Activated CD8-positive, alpha-beta memory T cell treated with anti-CD3 and anti-CD28 coated beads for 48 hours (primary cell): ENCODE measurements at places on chromosomes 16 and 17.
A peak's percentile ranks its signal among the peaks of the same experiment; 100 is the strongest.

DNA sequence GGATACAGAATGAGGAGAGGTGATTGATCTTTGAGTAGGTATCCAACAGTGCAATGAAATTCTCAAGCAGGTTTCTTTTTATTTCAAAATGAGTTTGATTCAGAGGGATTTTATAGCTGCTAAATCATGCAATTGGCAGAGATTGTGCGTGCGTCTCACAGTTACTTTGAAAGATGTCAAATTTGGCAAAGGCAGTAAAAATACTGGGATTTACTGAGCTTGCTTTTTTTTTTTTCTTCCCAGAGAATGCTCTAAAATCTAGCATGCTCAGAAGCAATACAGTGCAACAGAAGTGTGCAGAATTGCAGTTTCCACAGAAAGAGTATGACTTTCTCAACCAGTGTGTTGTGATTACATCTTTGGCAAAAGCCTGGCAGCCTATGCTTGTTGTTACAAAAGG, 410.7 kb upstream of the GOT2 start:
- no peak for DNase-seq

GRCh38 chr17:39755554-39756379, 18.0 kb downstream of the GRB7 start:
- DNase-seq = peak; percentile 48

DNA sequence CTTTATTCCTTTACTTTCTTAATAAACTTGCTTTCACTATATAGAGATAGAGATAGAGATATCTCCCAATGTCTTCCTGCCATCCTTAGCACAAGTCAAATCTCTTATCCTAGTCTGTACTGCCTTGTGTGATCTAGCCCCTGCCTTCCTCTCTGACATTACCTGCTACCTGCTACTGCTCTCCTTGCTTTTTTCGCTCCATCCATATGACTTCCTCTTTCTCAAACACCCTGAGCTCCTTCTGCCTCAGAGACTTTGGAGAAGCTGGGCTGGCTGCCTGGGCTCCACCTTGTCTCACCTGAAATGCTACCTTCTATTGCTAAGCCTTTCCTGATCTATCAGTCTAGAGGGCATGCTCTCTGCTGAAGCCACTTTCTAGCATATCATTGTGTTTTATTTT, 24.7 kb upstream of the WSB1 start:
- no peak for DNase-seq

- no peak for DNase-seq
Measured at GRCh38 chr16:61149709-61150108, 886.5 kb downstream of the CDH8 start.

- DNase-seq = no peak
Measured at GRCh38 chr17:64006361-64007088, 8.4 kb downstream of the PRR29 start.

DNA sequence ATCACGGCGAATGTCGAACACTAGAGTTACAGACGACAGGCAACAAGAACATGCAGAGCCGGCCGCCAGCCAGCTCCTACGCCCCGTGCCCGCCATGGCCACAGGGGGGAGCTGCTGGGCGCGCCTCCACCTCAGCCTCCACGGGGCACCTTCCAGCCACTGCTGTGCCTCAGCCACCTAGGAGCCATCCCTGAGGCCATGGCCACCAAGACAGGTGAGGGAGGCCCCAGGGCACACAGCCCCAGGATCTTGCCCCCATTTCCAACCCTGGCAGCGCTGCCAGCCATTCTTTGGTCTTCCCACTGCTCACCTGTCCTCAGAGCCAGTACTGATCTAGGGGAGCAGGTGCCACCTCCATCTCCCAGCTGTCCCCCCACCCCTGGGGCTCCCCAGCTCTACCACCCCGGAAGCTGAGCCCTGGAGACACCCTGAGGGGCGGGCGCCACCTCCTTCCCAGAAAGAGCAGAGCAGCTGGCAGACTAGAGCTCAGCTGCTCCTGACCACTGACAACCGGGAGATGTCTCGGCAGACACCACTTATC, 11.8 kb downstream of the GNPTG start:
- no peak for DNase-seq

DNA sequence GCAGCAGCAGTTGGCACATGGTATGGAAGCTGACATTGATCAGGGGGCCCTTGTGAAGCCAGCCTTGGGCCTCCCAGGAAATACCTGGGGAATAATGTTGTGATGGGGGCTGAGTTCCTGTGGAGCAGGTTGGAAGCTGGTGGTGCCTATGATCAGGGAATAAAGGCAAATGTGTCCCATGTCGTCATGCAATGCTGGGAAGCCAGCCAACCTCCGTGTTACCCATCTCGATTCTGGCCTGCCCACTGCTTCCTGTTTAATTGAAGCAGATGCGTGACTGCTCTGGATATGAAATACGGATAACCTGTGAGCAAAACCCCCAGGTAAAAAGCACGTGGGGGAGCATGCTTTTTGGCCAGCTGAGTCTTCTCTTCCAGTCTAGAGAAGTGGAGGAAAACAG, 580.4 kb upstream of the HSBP1 start:
- no peak for DNase-seq

- no peak for DNase-seq
Measured at GRCh38 chr17:43756201-43756600, 2.4 kb downstream of the SOST start.

- DNase-seq = no peak
Measured at GRCh38 chr17:39845052-39845846, 18.9 kb downstream of the IKZF3 start.
